ENCODE measurements at places on chromosomes 5 and 9. TPM values are rescaled to one million over a fixed set of nuclear protein-coding genes. Genes with fewer than 3 reads are reported as not detected.

DNA sequence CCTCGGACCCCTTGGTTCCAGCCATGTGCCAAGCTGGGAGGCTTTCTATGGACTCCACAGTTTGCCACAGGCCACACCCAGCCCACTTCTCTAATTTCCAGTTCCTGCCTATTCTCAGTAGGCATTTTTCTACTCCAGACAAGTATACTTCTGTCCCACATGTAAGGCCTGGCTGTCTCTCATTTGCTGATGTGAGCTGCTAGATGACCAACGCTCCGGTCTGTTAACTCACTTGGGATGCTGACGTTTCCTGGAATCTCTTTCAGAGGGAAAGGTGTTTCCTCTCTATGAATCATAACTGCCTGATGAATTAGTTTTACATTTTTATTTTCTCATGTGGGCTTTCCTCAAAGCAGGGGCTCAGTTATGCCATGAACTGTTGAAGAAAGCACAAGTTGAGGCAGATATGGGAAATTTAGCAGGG is 36.3 kb downstream of the ERGIC1 start:
- H3K4me3 ChIP-seq, result no peak overlapping the region
- no peaks in the 10 kb centered on the region for H3K36me3 ChIP-seq
- DNase-seq, result no peak
- H3K27ac ChIP-seq, result no peak overlapping the region

DNA sequence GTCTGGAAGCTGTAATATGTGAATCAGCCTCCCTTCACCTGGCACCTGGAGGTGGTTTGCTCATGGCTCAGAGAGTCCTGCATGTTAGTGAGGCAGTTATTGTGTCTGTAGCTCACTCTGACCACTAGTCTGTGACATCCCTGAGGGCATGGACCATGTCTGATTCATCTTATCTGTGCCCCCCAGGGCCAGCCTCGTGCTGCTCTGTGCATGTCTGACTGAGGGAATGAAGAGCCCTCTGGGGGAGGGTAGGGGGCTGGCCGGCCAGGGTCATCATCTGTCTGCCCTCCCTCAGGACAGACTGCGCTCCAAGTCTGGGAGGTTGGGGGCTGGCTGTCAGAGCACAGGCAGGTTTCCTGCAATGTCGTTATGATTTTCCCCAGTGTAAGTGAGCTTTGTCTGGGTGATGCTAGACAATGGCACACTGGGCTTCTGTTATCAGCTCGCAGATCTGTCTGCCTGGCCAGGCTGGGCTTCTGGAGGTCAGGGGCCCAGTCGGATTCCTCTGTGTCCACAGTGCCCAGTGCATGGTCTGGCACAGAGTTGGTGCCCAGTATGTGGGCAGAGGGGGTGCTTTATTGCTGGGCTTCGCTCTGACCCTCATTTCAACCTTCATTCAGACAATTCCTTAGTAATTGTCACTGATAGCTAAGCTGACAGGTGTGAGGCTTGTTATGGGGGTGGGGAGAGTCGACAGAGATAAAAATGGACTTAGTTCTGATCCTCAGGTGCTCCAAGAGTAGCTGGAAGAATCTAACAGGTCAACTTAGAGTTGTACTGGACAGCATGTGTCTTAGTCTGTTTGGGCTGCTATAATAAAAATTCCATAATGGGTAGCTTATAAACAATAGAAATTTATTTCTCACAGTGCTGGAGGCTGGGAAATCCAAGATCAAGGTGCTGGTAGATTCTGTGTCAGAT is 85.7 kb upstream of the SHB start:
- H3K27ac ChIP-seq, result no peak overlapping the region
- no peaks in the 10 kb centered on the region for H3K36me3 ChIP-seq
- no peaks in the 10 kb centered on the region for H3K4me1 ChIP-seq
- DNase-seq, result no peak
- H3K4me3 ChIP-seq, result no peak overlapping the region

DNA sequence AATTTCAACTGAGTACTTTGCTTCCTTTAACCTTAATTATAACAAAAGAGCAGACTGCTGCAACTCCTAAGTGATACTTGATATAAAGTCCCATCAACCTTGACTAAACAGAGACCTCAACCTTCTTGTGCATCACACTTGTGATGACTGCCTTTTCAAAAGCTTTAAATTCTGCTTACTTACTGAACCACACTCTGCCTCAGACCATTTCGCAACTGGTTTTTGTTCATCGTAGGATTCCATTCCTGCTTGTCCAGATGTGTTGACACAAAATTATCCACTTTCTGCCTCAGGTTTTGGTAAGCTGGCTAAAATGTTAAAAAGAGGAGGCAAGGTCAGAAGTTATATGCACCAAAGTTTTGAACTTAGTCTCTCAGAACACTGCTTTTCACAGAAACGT is 3.5 kb downstream of the BOD1 start:
- no peak for DNase-seq
- H3K4me1 ChIP-seq, result peaks cover 49% of the 10 kb centered on the region
- H3K27me3 ChIP-seq, result no peaks in the 10 kb centered on the region
- peaks cover 38% of the 10 kb centered on the region for H3K36me3 ChIP-seq
- H3K27ac ChIP-seq, result no peak overlapping the region

- no peak for DNase-seq
- no peak overlapping the region for H3K4me3 ChIP-seq
- no peaks in the 10 kb centered on the region for H3K36me3 ChIP-seq
- H3K27me3 ChIP-seq, result no peaks in the 10 kb centered on the region
- no peak overlapping the region for H3K27ac ChIP-seq
- no peaks in the 10 kb centered on the region for H3K4me1 ChIP-seq
Measured at GRCh38 chr5:68522863-68523262, 307.3 kb downstream of the PIK3R1 start.

The NEUROG1 gene
- not detected for total RNA-seq

Measured in activated CD4-positive, alpha-beta memory T cell treated with anti-CD3 and anti-CD28 coated beads for 36 hours (primary cell).